Activated T-helper 2 cell treated with anti-CD3 and anti-CD28 coated beads, Interferon-gamma antibody, Interleukin-2, Interleukin-4, amounts not matched to agents 10 μg/mL and 5 μg/mL and 100 μg/mL, durations not matched to agents 14 hours and 24 hours and 36 hours (primary cell): ENCODE measurements at places on chromosomes 7 and 10.

DNA sequence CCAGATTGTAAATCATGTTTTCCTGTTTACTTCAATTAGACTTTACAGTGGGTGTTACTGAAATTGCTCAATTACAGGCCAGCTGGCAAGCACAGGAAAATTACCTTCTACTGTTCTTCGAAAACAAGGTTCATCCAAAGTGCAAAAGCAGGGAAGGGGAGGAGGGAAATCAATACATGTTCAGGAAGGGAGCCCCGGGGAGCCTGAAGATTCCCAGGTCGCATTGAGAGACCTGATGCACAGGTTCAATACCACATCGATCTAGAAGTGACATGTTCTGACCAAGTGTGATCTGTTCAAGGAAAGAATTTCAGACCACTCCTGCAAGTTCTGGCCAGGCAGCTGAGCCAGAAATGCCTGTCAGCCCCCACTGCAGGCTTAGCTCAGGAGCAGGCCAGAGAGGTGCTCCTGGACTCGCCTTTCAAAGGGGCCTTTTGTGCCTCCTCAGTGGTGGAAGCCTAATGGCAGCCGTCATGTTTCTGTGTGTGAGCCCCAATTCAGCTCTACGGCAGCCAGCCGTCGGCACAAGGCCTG, 35.9 kb downstream of the FAM53B start:
- DNase-seq, result no peak

DNA sequence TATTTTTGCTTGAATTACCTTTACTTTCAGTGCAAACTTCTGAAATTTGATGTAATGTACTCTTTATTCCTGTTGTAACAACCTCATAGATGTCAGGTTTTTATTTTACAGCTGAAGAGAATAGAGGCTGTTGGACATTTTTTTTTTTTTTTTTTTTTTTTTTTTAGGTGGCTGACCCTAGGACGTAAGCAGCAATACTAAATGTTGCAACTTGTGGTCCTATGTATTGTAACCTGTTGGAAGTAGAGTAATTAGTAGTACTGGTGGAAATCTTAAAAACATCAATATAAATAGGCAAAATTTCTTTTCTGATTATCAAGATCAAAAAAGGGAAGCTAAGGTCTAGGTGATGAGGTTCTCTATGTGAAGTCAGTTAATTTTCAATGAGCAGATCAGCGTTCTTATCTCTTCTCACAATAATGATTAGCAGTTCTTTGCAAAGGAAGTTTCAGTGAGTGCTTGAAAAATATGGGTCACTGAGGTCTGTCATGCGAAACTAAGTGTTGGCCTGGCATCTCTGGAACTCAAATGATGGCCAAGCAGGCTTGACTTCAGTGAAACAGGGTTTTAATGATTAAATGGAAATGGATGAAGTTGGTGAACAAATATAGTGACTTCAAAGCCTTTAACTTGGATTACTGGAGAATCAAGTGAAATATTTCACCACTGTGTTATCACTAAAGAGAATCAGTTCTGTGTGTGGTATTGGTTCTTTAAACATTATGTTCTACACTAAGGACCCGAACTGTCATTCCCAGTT, 42.7 kb downstream of the BICC1 start:
- DNase-seq, result no peak

- DNase-seq, result no peak
Measured at GRCh38 chr7:39073432-39073831, 95.7 kb downstream of the POU6F2 start.

DNA sequence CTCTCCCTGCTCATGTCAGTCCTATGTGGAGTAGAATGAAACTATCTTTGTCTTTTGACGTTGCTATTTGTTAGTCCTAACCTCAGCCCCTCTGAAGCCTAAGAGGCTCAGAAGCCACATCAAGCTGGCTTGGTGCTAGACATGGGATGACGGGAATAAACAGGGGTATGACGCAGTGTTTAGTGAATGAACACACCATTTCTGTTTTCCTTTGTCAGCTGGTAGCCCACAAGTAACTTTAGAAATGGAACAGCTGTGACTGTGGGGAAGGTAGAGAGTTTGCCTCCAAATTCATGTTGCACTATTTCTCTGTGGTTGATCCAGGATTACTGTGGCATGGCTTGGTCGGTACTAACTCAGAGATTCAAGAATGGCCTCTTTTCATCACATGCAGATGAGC, 31.3 kb downstream of the COX15 start:
- no peak for DNase-seq

DNA sequence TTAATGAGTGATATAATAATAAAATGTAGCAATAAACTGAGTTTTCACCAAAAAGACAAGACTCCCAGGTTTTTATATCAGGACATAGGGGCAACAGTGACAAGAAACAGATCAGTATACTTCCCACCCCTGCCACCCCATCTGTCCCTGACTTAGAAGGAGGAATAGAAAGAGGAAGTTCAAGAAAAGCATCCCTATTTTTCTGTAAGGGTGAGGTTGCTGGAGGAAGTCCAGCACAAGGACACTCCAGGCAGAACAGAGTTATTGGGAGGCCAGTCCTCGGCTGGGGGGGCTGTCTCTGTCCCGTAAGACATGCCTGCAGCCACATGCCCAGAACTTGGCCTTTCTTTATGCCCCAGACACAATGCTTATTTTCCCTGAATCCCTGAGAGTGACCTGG, 16.5 kb upstream of the TLX1 start:
- no peak for DNase-seq

- no peak for DNase-seq
Measured at GRCh38 chr10:46548498-46549090, 7.9 kb downstream of the GPRIN2 start.

DNA sequence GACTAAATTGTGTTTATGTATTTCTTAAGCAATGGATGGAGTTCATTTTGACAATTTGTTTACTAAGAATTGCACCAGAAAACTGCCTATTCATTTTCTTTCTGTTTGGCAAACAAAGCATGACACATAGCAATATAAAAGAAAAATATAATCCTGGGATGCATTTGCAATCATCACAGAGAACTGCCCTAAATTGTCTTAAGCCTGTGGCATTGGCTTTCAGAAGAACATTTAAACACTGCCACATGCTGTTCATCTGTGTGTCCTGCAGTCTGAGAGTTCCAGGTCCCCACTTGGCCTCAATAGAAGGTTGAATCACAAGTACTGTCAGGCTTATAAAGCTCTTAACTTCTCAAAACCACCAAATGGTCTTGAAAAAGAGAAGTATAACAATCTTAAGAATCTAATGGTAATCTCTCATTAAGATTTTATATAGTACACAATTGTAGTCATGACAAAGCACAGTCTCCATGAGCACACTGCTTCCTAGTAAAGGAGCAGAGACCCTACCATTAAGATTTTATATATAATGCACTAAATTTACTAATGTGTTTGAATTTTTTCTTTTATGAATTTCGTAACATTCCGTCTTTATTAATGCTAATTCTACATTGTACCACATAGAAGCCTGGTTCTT, 29.9 kb downstream of the RNLS start:
- DNase-seq, result peak; percentile 16

- DNase-seq, result no peak
Measured at GRCh38 chr7:40298421-40298820, 163.6 kb downstream of the SUGCT start.

GRCh38 chr7:130273081-130273932, 6.6 kb downstream of the CPA2 start:
- no peak for DNase-seq

DNA sequence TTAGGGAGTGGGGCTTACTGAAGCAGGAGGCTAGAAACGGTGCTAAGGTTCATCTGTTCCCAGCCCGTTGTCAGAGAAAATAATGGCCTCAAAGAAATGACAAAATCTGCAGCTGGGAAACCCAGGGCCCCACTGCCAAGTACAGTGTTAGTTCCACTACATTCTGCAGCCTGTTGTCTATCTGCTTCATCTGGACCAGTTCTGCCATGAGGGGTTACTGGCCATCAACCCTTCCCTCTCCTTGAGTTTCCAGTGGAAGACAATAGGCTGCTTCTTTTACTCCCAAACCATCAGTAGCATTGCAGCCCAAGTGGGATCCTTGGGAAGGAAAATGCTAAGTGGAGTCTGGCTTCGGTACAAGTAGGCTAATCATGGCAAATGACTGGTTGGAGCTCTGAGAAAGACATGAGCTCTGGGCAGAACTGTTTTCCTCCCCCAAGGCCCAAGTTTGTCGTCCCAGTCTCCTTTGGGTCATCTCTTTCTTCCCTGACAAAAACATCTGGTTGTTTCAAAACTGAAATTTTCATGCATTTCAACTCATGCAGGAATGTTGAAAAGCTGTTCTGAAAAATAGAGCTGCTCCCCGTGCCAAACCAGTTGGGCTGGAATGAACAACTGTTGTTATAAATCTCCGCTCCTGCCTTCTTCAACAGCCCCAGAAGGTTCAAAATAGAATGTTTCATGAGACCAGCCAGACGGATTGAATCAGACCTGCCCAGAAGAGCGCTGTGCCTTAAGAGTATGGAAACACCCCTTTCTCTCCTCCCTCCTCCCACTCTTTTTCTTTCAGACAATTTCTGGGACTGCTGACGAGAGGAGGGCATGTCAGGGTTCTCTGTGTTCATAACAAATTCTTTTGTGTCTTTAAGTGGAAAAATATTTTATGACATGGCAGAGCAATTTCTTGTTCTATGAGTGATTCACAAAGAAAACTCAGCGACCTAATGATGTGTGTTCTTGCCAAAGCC, 116.6 kb downstream of the RAB18 start:
- DNase-seq, result no peak
